ENCODE measurements at places on chromosomes 3 and 15.

DNA sequence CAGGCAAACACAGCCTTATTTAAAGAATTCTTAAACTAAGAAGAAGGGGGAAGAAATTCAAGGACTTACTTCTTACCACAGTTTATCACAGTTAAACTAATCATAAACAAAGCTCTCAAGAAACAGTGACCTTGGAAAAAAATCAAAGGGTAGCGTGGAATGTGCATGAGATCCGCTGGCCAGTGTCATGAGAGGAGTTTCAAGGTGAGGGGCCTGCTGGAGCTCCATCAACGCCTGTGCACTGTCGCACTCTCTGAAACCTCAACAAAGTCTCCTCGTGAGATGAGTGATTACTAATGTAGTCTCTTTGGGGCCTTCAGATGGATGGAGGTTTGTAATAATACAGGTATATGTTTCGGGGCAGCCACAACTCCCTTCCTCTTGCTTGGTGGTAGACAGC is 28.4 kb upstream of the PRICKLE2 start:
- DNase-seq = no peak

DNA sequence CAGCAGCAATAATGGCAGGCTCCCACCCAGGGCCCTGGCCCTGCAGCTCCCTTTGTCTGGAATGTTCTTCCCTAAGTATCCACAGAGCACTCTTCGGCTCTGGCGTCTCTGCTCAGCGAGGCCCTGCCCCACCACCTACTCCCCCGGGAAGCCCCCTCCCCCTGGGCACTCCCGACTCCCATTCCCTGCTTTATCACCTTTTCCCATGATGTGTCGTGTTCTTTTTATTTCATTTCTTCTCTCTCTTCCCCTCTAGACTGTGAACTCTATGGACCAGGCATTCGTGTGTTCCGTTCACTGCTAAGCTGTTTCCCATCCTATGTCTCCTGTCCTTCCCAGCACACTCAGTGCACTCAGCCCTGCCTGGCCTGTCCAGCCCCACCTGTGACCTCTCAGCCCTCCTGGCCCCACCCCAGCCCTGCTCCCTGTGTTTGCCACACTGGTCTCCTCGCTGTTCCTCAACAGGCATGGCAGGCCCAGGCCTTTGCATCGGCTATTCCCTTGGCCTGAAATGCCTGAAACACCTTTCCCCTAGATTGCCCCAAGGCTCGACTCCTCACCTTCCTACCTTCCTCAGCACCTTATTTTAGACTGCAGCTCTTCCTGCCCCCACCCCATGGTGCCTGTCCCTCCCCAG is 107.4 kb downstream of the TPRA1 start:
- DNase-seq = no peak

GRCh38 chr15:68311464-68311835 is 33.9 kb downstream of the FEM1B start:
- DNase-seq = no peak

DNA sequence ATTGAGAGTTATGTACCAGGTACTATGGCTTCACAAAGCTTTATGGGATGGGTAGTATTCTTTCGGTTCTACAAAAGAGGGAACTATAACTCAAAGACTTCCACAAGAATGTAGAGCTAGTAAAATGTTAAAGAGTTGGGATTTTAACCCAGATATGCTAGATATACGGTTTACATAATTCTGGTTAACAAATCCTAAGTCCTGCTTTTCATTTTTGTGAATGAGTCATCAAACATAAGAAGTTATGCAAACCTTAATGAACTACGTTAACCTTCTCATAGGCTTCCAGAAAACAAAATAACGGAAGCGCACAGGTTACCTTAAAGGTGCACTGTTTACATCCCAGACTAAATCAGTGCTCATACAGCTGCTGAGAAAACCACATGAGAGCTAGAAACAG is 1049.3 kb downstream of the MCTP2 start:
- no peak for DNase-seq

DNA sequence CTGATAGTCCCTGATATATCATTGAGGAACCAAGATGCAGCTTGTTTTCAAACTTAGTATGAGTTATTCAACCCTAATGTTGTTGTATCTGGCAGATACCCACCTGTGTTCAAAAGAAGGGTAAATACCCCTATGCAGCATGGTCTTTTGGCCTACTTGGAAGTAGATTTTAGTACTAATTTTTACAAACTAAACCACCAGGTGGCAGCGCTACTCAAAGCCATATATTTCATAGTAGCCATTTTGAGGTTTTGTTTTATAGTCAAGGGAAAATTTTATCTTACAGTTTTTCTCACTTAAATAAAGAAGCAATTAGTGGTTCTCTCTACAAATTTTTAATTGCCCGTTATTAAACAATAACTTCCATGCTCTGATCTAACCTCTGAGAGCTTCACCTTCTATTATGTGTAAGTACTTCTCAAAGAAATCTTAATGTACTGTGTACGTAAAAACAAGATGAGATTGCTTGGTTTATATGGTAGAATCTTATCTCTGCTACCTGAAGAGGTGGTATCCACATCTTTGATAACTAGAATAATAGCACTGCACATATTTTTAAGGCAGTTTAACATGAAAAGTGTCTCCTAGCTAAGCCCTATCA is 31.5 kb upstream of the MLF1 start:
- peak; percentile 52 for DNase-seq

DNA sequence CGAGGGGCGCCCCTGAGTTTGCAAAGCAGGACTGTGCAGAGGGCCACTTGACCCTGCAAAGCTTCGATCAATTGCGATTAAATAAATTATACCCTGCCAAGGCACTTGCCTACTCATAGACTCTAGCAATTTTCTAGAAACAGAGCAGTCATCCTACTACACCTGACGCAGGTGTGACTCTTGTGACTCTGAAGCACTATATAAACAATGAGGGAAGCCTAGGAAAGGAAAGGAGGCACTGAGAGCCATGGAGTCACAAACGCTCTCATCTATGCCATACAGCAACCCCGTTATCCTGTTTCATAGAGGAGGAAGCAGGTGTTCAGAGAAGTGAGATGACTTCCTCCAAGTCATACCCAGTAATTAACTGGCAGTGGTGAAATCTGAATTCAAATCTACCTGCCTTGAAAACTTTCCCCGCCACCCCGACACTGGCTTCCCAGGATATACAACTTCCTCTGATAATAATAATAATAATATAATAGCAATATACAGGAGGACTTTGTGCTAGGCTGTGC is 14.4 kb downstream of the ARHGEF3 start:
- DNase-seq = no peak

GRCh38 chr3:195010551-195011100 is 260.3 kb downstream of the XXYLT1 start:
- no peak for DNase-seq

DNA sequence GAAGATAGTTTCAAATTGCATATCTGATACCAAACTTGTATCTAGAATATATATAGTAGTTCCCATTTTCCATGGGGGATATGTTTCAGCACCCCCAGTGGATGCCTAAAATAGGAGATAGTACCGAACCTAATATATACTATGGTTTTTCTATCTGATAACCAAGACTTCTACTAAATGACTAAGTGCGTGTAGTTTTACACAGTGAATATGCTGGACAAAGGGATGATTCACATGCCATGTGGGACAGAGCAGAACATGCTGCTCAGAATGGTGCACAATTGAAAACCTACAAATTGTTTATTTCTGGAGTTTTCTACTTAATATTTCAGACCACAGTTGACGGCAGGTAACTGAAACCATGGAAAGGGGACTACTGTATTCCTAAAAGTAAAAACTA is 73.4 kb upstream of the TP63 start:
- no peak for DNase-seq

DNA sequence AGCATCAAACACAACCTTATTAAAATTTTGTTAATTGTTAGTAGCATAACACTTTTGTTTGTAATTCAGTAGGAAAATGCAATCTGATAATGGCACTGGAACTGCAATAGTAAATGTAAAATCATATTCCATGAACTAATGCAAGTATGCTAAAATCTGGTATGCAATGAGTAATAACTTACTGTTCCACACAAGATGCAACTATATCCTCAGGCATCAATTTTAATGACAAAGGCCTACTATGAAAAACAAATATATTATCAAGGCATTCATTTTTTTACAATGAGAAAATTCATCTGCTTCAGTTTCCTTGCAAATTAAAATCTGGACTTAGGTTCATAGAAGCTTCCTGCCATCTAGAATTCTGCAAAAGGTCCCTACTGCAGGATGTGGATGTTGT is 1.4 kb upstream of the NSMCE3 start:
- DNase-seq = peak; percentile 63

GRCh38 chr3:72257203-72257602 is 472.3 kb upstream of the PROK2 start:
- no peak for DNase-seq

All from HFFc6 (cell line).